A549 treated with CORT108297 at 1 μM for 4 hours (cell line): ENCODE measurements at places on chromosomes 5 and 9. TPM values are rescaled to one million over a fixed set of nuclear protein-coding genes. Genes with fewer than 3 reads are reported as not detected.

Gene SMIM32
- not detected in 5 replicates for total RNA-seq

Gene SPINK6
- 0.21 to 0.65 TPM (median 0.29 TPM) in 4 of 5 replicates, not detected in the other for total RNA-seq

Gene IL6ST
- 32.6 to 69.5 TPM (median 49.5 TPM) in 5 replicates for total RNA-seq

Gene KCNN2
- total RNA-seq, result 0.06 to 0.20 TPM (median 0.12 TPM) in 5 replicates

Gene IRX2
- total RNA-seq, result 1.1 to 1.8 TPM (median 1.6 TPM) in 5 replicates
